ENCODE measurements at places on chromosomes 3 and 15. TPM values are rescaled to one million over a fixed set of nuclear protein-coding genes. Genes with fewer than 3 reads are reported as not detected.

BUB1B gene
- 2.0 TPM for total RNA-seq

TYRO3 gene
- total RNA-seq, result 4.4 TPM

CHMP2B gene
- total RNA-seq, result 50.3 TPM

ITIH4 gene
- 2.5 TPM for total RNA-seq

HACL1 gene
- total RNA-seq, result 15.5 TPM

GOLGA6A gene
- total RNA-seq, result not detected

CTXN2 gene
- total RNA-seq, result not detected

NPAP1 gene
- 0.28 TPM for total RNA-seq

ERICH6 gene
- total RNA-seq, result not detected

DNAH1 gene
- 7.5 TPM for total RNA-seq

SCAANT1 gene
- not detected for total RNA-seq

CIDEC gene
- 36.7 TPM for total RNA-seq

ZPLD1 gene
- total RNA-seq, result 0.27 TPM

RPLP1 gene
- 1,053 TPM for total RNA-seq

DNA sequence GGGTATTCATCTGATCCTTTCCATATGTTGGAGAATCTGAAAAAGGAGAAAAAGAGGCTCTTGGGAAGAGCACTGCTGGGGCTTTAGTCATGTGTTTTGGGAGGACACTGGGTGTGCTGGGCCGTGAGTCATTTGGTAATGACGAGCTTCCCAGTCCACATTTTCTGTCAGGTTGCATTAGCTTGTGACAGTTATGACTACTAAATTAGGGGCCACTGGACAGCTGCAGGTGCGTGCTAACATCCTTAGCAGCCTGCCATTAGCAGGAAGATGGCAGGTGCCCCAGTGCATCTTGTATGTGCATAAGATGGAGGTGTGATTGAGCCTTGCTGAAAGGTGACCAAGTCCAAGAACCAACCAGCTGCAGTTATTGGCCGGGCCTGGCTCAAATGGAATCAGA lies 242.4 kb downstream of the RYR3 start:
- no peaks in the 10 kb centered on the region for H3K4me1 ChIP-seq
- H3K27ac ChIP-seq, result no peak overlapping the region
- no peak for DNase-seq
- no peaks in the 10 kb centered on the region for H3K36me3 ChIP-seq
- H3K27me3 ChIP-seq, result no peaks in the 10 kb centered on the region

GRCh38 chr3:158683230-158683962 lies 10.9 kb upstream of the LXN start:
- no peak overlapping the region for H3K4me3 ChIP-seq
- no peaks in the 10 kb centered on the region for H3K27me3 ChIP-seq
- H3K4me1 ChIP-seq, result no peaks in the 10 kb centered on the region
- H3K27ac ChIP-seq, result no peak overlapping the region
- peaks cover 44% of the 10 kb centered on the region for H3K36me3 ChIP-seq
- DNase-seq, result no peak

DNA sequence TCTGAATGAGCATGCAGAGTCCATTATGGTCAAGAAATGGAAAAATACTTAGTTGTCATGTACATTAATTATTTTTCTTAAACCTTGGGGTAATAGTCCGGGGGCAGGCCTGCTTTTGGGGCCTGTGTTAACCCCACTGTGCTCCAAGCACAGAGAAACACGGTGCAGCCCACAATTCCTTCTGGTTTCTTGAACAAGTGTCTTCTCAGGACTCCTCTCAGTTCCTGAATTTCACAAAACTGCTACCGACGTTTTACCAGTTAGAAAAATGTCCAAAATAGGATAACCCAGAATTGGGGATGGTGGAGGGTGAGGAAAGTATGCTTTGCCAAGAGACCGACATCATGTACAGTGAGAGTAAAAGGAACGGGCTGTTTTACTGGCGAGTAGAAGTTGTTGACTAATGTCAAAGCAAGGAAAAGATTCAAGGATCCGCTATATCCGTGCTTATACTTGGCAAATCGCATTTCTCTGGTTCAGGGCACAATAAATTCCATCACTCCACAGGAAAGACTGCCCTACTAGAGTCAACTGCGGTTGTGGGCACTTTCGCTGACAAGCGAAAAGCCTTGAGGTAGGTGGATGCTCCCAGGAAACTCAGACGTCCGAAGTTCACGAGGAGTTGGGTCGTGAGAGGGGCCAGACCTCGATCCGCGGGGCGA lies 495 bp upstream of the NXPE3 start:
- peak overlapping the region; percentile 91 for H3K27ac ChIP-seq
- H3K4me1 ChIP-seq, result peaks cover 22% of the 10 kb centered on the region
- peak overlapping the region; percentile 90 for H3K4me3 ChIP-seq
- no peak for DNase-seq
- peaks cover 11% of the 10 kb centered on the region for H3K36me3 ChIP-seq
- no peaks in the 10 kb centered on the region for H3K27me3 ChIP-seq

DNA sequence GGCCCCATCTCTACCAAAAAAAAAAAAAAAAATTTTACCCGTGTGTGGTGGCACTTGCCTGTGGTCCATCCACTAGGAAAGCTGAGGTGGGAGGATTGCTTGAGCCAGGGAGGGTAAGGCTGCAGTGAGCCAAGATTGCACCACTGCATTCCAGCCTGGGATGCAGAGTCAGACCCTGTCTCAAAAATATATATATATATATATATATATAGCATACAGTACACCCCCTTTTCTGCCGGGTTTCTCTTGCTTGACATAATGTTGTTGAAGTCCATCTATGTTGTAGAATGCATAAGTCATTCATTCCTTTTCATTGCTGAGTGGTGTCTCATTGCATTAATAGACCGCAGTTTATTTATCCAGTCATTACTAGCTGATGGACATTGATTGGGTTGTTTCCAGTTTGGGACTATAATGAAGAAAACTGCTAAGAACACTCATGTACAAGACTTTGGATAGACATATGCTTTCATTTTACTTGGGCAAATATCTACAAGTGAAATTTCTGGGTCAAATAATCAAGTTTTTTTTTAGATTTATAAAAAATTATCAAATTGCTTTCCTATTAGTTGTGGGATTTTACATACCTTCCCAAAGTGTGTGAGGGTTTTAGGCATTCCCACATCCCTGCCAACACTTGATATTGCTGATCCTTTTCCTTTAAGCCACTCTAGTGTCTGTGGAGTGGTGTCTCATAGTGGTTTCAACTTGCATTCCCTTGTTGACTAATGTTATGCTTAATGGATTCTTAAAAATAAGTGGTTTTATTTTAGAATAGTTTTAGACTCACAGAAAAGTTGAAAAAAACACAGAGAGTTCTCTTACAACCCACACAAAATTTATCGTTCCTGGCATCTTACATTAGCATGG lies 2.1 kb upstream of the PRR20G start:
- H3K4me1 ChIP-seq, result no peaks in the 10 kb centered on the region
- H3K27me3 ChIP-seq, result no peaks in the 10 kb centered on the region
- H3K27ac ChIP-seq, result no peak overlapping the region
- no peaks in the 10 kb centered on the region for H3K36me3 ChIP-seq

DNA sequence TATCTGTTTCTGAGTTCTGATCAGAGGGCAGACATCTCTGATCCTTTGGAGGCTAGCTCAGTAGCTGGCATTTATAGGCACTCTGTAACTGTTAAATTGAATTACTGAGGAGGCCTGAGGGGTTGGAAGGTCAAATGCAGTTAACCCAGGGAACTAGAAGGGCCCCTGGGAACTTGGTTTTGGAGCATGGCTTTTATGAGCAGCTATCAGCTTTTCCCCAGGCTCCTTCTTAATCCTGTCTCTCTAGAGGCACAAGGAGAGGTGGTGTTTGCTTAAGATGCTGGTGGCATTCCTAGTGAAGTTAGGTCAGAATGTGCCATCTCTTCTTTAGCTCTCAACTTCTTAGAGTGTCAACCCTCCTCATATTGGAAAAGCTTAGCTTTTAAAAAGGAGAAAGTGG lies 128.9 kb downstream of the LPP start:
- H3K27me3 ChIP-seq, result no peaks in the 10 kb centered on the region
- DNase-seq, result no peak
- H3K4me1 ChIP-seq, result no peaks in the 10 kb centered on the region
- peak overlapping the region; percentile 87 for H3K27ac ChIP-seq
- H3K36me3 ChIP-seq, result peaks cover 4% of the 10 kb centered on the region

DNA sequence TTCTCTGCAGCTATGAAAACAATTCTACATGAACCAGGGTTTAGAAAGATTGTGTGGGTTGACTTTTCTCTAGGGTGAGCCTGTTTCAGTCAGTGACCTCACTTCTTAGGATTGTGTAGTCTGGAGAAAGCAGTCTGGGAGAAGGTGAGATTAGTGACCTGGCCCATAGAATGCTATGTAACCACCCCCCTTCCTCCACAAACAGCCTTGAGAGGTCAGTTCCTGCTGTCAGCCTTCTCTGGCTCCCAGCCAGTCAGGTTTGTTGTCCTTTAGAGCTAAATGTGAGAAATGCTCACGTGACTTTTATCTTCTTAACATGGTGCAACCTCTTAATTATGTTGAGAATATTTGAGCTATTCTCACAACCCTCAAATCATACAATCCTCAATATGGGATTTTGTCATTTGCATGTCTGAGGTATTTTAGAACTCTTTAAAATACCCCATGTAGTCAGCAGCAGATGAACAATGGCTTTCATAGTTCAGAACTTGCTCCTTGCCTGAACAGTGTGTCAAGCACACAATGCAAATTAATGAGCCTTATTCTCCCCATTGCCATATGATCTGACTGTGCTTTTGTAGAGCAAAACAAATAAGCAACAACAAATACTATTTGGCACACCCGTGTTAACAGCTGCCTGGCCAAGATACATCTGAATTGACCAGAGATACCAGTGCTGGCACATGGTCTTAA lies 311.6 kb downstream of the CNTN6 start:
- no peak for DNase-seq
- H3K36me3 ChIP-seq, result no peaks in the 10 kb centered on the region
- H3K27me3 ChIP-seq, result no peaks in the 10 kb centered on the region
- no peak overlapping the region for H3K4me3 ChIP-seq

- H3K36me3 ChIP-seq, result no peaks in the 10 kb centered on the region
- H3K27ac ChIP-seq, result no peak overlapping the region
- H3K27me3 ChIP-seq, result no peaks in the 10 kb centered on the region
- H3K4me1 ChIP-seq, result no peaks in the 10 kb centered on the region
- no peak overlapping the region for H3K4me3 ChIP-seq
Measured at GRCh38 chr3:167969548-167969947, 126.2 kb downstream of the GOLIM4 start.

DNA sequence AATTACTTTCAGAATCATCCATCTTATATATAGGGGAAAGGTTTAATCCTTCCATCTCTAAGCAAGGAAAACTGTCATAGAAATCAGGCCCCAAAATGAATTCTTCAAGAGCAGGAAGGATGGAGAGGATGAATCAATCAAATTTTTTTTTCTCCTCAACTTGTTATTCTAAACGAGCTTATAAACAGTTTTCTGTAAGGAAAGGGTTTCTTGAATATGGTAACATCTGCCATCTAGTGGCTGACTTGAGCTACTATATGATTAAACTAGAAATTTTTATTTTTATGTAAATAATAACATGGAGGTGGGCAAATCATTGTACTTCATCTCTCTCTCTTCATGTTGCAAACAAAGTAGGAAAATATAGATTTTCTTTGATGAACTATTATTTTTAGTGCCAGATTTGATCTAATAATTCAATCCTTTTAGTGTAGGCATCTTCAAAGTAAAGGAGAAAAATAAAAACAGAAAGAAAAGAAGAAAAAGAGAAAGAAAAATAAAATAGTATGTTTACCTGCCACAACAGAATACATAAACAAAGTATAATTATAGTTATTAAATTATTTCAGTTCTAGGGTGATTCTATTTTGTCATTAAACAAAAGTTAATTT lies 146.6 kb downstream of the SERPINI1 start:
- peaks cover under 1% of the 10 kb centered on the region for H3K4me1 ChIP-seq
- no peaks in the 10 kb centered on the region for H3K36me3 ChIP-seq
- H3K27me3 ChIP-seq, result no peaks in the 10 kb centered on the region
- no peak overlapping the region for H3K4me3 ChIP-seq
- no peak overlapping the region for H3K27ac ChIP-seq

- H3K27me3 ChIP-seq, result no peaks in the 10 kb centered on the region
- peaks cover 40% of the 10 kb centered on the region for H3K4me1 ChIP-seq
- DNase-seq, result no peak
- H3K27ac ChIP-seq, result no peak overlapping the region
- no peak overlapping the region for H3K4me3 ChIP-seq
- H3K36me3 ChIP-seq, result no peaks in the 10 kb centered on the region
Measured at GRCh38 chr15:38886315-38887163, 321.9 kb upstream of the RASGRP1 start.

GRCh38 chr15:60964527-60964926 lies 264.6 kb downstream of the RORA start:
- H3K27me3 ChIP-seq, result no peaks in the 10 kb centered on the region
- H3K27ac ChIP-seq, result no peak overlapping the region
- H3K4me1 ChIP-seq, result no peaks in the 10 kb centered on the region
- peak; percentile 70 for DNase-seq

DNA sequence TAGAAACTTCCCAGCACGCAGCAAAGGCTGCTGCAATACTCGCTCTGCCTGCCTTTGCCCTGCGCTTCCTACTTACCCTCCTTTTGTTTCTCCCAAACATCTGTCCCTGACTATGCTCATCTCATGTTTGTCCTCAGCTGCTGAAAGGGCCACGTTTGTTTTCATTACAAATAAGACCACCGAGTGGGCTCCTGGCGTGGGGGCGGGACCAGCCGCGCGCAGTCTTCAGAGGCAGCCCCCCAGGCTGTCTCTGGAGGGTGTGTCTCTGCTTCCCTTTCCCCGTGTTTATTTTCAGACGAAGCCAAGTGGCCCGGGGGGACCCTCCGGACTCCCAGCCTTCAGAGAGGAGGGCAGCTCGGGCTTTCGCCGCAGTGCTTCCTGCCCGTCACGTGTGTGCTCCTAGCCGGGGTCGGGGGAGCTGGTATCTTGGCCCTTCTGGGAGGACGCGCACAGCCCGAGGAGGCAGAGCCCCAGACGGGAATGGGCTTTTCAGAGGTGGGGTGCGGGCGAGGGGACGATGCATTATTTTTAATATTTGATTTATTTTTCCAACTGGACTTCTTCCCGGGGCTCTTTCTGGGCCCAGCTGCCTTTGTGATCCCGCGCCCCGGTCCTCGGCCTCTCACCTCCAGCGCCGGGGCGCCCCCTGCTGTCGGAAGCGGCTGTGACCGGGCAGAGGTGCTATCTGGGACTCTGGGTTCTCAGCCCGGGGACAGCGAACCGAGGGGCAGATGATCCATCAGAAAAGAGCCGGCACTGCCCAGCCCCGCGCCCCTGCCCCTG lies 70.0 kb upstream of the CGNL1 start:
- no peaks in the 10 kb centered on the region for H3K27me3 ChIP-seq
- H3K36me3 ChIP-seq, result no peaks in the 10 kb centered on the region
- no peaks in the 10 kb centered on the region for H3K4me1 ChIP-seq
- peak overlapping the region; percentile 58 for H3K4me3 ChIP-seq

GRCh38 chr3:30169487-30169886 lies 436.9 kb upstream of the TGFBR2 start:
- no peaks in the 10 kb centered on the region for H3K27me3 ChIP-seq
- no peak for DNase-seq
- H3K4me3 ChIP-seq, result no peak overlapping the region
- H3K36me3 ChIP-seq, result no peaks in the 10 kb centered on the region
- peaks cover 6% of the 10 kb centered on the region for H3K4me1 ChIP-seq

GRCh38 chr3:73719413-73719851 lies 94.7 kb upstream of the PDZRN3 start:
- no peaks in the 10 kb centered on the region for H3K36me3 ChIP-seq
- no peak overlapping the region for H3K4me3 ChIP-seq
- no peaks in the 10 kb centered on the region for H3K27me3 ChIP-seq
- H3K27ac ChIP-seq, result peak overlapping the region; percentile 78
- peaks cover 23% of the 10 kb centered on the region for H3K4me1 ChIP-seq

GRCh38 chr3:50279255-50280016 lies 549 bp downstream of the LSMEM2 start:
- no peak overlapping the region for H3K27ac ChIP-seq
- no peak overlapping the region for H3K4me3 ChIP-seq
- H3K27me3 ChIP-seq, result no peaks in the 10 kb centered on the region
- no peaks in the 10 kb centered on the region for H3K4me1 ChIP-seq
- DNase-seq, result no peak
- H3K36me3 ChIP-seq, result no peaks in the 10 kb centered on the region

- no peak overlapping the region for H3K4me3 ChIP-seq
- no peaks in the 10 kb centered on the region for H3K4me1 ChIP-seq
- no peak for DNase-seq
- no peaks in the 10 kb centered on the region for H3K27me3 ChIP-seq
Measured at GRCh38 chr3:55194376-55194775, 266.5 kb upstream of the LRTM1 start.

Measured in sigmoid colon (tissue), 7 donors.